ENCODE measurements at places on chromosomes 5 and 9.

GRCh38 chr9:18437315-18438201 lies 36.4 kb upstream of the ADAMTSL1 start:
- no peak for DNase-seq

DNA sequence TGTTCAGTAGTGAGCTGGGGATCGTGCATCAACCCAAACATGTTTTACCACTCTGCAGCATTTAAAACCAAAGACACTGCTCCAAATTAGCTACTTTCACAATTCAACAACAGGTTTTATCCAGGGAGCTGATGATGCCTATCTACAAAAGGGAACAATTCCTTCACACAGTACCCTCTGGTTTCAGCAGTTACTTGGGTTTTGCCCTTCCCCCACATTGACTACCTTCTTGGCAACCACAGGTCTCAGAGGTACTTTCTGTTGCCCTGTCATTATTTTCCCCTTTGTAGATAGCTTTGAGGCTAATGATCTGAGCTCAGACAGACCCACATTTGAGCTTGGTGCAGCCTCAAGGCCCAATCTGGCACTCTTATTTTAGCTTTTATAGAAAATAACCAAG lies 96.1 kb downstream of the WDR41 start:
- no peak for DNase-seq

- DNase-seq = no peak
Observed at GRCh38 chr9:110112792-110113191, 95.2 kb downstream of the C9orf152 start.

GRCh38 chr5:143812085-143812705 lies at the start of gene HMHB1:
TSS of gene HMHB1 (plus strand) at chr5:143812161.
- DNase-seq = peak; percentile 83

DNA sequence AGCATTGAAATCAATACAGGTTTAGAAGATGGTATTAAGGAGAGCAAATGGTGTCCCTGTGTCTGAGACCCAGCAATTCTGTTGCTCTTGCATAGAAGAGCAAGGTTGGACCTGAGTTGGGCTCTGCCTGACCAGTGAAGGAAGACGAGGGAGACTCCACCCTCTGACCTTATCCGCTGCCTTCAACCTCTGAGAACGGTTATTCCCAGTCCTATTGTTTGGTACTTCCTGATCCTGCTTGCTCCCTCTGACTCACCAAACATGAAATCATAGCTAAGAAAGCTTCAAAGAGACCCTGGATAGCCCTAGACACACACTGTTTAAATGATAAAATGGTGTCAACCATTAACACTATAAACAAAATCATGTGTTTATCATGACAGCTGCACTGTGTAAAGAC lies 218.5 kb downstream of the PLK2 start:
- DNase-seq = no peak

DNA sequence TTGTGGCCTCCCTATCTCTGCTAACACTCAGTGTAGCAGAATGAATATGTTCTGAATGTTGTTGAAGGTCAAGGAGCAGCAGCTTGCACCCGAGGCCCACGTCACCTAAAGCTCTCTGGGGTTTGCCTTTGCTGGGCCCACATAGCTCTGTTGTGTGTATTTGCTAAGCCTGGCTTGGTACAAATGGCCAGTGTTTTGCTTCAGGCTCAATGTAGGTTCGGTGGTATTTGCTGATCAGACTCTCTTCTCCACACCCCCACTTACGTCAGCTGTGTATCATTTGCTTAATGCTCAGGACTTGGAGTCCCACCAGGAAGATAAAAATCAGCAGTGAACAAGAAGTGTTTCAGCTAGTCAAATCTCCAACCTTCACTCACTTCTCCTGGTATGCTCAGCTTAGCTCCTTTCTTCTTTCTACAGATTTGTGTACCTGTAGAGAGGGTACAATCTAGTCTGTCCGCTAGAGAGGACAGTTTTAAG lies 4.8 kb upstream of the RFESD start:
- no peak for DNase-seq

- DNase-seq = no peak
Observed at GRCh38 chr9:110133608-110134210, 74.2 kb downstream of the C9orf152 start.

GRCh38 chr9:38687389-38687842 lies 32.5 kb downstream of the FAM240B start:
- peak; percentile 44 for DNase-seq

- no peak for DNase-seq
Observed at GRCh38 chr9:111352545-111352944, 22.5 kb upstream of the OR2K2 start.

DNA sequence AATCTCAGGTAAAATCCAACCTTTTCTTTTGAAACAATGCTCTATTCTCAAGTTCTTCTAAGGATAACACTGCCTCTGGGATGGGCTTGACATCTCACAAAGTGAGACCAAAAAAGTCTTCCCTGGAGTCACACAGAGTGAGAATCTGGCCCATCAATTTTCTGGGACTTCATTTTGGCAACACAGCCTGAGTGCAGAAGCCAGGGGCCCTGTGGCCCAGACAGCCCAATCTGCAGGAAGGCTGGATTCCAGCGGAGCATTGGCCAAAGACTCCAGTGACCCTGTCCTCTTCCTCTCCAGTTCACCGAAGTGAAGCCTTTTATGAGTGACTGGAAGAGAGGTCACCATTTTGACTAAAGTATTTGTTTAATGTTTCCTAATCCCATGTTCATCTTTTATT lies 105.1 kb downstream of the PLK2 start:
- DNase-seq = no peak

DNA sequence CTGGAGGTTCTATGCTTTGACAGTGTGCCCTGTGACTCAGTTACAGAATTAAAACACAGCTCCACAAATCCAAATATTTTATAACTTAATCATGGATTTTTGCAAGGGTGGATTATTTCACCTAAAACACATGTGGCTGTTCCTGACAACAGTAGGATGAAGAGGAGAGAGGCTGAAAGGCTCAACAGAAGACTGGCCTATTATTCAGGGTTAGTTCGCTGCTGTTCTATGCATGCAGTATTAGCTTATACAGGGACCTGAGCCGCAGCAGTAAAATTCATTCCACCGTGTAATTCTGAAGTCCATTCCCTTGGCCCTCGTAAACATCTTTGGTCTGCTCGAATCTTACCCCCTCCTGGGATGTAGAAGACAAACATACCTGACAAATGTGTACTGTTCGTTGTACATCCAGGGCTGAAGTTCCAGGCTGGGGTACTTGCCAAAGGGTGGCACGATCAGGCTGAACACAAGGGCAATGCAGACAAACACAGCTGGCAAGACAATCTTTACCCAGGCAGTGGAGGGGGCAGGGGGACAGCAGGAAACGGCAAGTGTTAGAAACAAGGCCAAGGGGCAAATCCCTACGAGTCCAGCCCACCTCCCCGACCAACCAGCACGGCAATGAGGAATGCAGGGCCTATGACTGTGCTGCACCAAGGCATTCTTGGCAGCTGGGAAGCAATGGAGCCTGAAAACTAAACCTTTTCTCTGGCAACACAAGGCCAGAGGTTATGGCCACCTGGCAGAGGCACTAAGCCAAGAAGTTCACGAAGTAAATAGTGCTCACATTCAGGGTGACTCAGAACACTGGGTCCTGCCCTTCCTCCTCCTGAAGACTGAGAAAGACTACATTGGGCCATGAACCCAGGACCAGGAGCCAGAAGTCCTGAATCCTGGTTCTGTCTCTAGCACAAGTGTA lies 46.8 kb downstream of the NIPSNAP3B start:
- no peak for DNase-seq

DNA sequence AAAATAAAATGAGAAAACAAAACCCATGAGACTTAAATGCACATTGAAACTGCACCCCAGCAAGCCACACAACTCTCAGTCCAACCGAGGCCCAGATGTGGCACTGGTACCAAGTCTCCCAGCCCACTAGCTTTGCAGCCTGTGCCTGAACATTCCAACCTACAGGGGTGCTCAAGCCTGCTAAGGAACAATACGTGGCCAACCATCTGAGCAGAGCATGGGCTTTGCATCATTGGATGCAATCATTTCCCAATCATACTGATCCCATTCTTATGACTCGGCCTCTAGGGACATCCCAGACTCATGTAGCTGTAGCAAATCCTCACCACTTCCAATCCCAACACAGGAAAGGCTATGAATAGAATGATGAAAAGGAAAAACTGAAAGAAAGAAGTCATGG lies 297.2 kb downstream of the SPOCK1 start:
- DNase-seq = no peak

GRCh38 chr5:115623658-115624057 lies 2.2 kb downstream of the TMED7 start:
- DNase-seq = no peak
